Fibroblast of skin of left biceps (primary cell): ENCODE measurements at places on chromosomes 2 and 18.
A peak's percentile ranks its signal among the peaks of the same experiment; 100 is the strongest.

DNA sequence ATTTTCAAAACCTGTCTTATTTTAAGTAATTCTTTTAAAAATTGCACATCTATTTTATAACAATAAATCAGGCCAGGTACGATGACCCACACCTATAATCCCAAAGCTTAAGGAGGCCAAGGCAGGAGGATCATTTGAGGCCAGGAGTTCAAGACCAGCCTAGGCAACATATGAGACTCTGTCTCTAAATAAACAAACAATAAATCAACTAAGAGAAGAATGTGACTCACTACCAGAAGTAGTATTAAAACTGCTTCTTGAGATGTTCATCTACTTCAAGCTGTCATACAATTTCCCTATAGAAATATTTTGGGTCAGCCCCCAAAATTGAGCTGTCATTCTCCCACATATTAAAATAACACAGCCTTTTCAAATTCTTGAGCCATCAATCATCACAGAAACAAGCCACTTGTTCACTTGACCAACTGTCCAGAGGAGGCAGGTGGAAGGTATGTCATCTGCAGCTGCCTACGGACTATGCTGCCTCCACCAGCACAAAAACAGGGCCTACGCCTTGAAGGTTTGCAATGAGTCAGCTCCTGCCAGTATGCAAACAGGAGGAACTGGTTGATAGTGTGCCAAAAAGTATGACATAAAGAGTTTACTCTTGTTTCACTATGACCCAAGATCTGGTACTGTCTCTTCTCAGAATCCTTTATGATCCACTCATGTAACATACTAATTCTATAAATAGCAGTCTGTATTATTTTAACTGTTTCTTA lies 33.6 kb downstream of the KIDINS220 start:
- DNase-seq, result no peak

- DNase-seq, result no peak
Measured at GRCh38 chr2:180646756-180647155, 333.6 kb upstream of the UBE2E3 start.

GRCh38 chr2:133952896-133953295 lies 301.0 kb upstream of the MGAT5 start:
- no peak for DNase-seq

DNA sequence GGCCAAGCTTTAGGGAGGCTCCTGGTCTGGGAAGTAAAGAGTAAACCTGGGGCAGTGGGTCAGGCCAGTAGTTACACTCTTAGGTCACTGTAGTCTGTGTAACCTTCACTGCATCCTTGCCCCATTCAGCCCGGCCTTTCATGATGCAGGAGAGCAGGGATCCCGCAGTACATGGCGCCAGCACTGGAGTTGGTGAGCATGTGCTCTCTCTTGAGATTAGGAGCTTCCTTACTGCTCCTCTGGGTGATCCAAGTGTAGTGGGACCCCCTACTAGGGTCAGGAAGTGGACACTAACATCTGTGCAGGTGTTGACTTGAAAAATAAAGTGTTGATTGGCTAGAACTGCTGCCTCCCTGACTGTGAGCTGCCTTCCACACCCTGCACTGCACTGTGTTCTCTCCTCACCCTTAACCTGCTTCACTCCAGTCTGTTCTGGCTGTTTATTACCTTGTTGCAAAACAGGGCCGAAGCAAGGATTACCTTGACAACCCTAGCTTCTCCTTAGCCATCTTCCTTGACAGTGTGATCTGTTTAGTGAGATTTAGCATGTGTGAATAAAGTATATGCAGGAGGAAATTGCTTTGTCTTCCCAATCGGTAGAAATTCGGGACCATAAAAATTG lies 5.2 kb downstream of the RETREG2 start:
- no peak for DNase-seq

GRCh38 chr2:133836691-133837345 lies 268.6 kb upstream of the NCKAP5 start:
- no peak for DNase-seq

- no peak for DNase-seq
Measured at GRCh38 chr18:45071956-45072355, 391.3 kb downstream of the SETBP1 start.

DNA sequence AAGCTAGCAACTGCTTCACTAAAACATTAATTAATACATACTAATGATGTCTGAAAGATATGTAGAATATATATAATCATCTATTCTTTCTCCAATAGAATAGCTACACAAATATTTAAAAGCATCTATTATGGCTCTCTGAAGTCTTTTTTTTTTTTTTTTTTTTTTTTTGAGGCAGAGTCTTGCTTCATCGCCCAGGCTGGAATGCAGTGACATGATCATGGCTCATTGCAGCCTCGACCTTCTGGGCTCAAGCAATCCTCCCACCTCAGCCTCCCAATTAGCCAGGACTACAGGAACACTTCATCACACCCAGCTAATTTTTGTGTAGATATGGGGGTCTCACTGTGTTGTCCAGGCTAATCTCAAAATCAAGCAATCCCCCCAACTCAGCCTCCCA lies 120.4 kb upstream of the KYNU start:
- DNase-seq, result no peak

GRCh38 chr2:196274387-196274809 lies 103.0 kb upstream of the STK17B start:
- DNase-seq, result peak; percentile 53

DNA sequence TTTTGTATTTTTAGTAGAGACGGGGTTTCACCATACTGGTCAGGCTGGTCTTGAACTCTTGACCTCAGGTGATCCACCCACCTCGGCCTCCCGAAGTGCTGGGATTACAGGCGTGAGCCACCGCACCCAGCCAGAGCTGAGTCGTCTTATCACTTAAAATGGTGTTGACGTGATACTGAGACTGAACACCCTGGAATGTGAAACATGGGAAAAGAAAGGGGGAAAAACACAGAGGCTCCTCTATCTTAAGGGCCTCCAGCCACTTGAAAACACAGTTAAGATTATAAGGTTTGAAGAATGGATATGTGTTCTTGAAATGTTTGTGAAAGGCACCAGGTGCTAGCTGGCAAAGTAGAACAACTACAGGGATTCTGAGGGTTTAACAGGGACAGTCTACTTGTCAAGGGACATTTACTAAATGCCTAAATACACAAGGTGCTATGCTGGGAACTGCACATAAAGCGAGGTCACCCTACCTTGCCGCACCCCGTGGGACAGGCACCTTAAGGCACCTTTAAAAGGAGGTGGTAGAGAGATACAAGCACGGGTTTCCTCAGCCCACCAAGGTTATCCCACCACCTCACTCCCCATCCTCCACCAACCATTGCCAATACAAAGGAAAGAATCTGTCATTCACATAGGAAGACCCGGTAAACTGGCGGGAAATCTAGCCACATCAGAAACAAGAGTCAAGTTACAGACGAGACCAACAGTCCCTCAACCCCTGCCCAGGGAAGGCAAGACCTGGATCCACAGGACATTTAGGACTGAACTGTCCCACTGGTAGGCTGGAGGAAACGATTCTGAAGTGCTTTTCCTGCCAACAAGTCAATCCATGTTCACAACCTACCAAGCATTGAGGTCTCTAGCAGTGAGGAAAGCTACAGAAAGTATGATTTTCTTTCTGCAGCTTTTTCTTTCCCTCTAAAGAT lies 43.4 kb downstream of the STK39 start:
- no peak for DNase-seq

DNA sequence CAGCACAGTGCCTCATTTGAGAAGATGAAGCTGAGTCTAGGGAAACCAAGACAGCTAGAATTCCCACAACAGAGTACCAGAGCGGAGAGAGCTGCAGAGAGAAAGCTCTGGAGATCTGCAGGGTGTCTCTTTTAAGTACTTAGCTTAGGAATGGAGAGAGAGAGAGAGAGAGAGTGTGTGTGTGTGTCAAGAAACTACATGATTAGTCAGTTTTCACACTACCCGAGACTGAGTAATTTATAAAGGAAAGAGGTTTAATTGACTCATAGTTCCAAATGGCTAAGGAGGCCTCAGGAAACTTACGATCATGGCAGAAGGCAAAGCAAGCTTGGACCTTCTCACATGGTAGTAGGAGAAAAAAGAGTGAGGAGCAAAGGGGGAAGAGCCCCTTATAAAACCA lies 64.0 kb downstream of the HIBCH start:
- DNase-seq, result no peak

- no peak for DNase-seq
Measured at GRCh38 chr2:101399021-101399799, 11.9 kb upstream of the CREG2 start.

GRCh38 chr2:161238560-161239325 lies 69.5 kb upstream of the PSMD14 start:
- DNase-seq, result peak; percentile 20

GRCh38 chr2:118225666-118226065 lies 137.4 kb downstream of the INSIG2 start:
- DNase-seq, result no peak

DNA sequence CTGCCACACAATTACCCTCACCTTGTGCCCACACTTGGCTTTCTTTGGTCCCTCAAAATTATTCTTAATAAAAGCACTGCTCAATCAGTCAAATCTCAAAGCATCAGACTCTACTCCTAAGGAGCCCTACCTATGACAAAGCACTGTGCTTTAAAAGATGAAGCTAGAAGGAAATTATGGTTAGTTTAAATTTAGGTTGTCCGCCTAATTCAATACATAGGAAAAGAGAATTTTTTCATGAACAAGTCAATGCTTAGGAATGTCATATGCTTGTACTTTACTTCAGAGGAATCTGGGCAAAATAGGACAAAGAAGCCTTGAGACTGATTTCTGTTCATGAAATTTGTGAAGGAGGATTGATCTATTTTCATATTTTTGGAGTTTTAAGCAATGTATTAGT lies 726.4 kb upstream of the CDH2 start:
- DNase-seq, result peak; percentile 13

- DNase-seq, result no peak
Measured at GRCh38 chr2:166091439-166091838, 36.4 kb downstream of the SCN1A start.

- no peak for DNase-seq
Measured at GRCh38 chr18:37138456-37138855, 309.5 kb downstream of the KIAA1328 start.

- no peak for DNase-seq
Measured at GRCh38 chr18:49647496-49648168, 85.8 kb downstream of the LIPG start.

- DNase-seq, result no peak
Measured at GRCh38 chr2:54240515-54241469, 15.2 kb downstream of the TSPYL6 start.

DNA sequence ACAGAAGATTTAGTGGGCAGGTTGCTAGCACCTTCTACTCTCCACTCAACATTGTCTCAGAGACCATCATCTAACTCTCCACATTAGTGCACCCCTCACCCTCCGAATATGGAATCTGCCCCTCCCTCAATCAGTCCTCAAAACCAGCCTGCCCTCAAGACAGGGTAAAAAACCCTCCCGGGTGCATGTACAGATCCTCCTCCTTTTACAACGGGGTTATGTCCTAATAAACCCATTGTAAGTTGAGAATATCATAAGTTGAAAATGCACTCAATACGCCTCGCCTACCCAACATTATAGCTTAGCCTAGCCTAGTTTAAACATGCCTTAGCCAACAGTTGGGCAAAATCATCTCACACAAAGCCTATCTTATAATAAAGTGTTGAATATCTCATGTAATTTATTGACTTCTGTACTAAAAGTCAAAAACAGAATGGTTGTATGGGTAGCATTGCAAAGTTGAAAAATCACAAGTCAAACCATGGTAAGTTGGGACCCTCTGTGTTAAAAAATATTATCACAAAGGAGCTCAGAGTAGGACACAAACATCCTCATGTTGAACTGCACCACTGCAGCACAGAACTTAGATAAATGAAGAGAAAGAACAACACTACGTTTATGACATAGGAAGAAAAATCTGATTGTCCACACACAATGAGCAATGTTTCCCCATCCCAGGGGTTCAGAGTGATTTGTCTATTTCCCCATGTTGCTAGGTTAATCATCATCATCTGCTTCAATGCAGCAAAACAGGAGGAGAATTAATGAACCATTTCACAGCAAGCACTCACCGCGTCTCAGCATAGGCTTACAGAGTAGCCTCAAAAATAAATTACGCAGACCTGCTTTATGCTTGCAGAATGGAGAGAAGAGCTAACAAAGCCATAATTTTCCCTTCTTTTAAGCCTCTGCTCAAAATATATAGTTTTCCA lies 184.1 kb upstream of the ARL4C start:
- no peak for DNase-seq

- no peak for DNase-seq
Measured at GRCh38 chr2:98027538-98027937, 31.8 kb upstream of the TMEM131 start.

DNA sequence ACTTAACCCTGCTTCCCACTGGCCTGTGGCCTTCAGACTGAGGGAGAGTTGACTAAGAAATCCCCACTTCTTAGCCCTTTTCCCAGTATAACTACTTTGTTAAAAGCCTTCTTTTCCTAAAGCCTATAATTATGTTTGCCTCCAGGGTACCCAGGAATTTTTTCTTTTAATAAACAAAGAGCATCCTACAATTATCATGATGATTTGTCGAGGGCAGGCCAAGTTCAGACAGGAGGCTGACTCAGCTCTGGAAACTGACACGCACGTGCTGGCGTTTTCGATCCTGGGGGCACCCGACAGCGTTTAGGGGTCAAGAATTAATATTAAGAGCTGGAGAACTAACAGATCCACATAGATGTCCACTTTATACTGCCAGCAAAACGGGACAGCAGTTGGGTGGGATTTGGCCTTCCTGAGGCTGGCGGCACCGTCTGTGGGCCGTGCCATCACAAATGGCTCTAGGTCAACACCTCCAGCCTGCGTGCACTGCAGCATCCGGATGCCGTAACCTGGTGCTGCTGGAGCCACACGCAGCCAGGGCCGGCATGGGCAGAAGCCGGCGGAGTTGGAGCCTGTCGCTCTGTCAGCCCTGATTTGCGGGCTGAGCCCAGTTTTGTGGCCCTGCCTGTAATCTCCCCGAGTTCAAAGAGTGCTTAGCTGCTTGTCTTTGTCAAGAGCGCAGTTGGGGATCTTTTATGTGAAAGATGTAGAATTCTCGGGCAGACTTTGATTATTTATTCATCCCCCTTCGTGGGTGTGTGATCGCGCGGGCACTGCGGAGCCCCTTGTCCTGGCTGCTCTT lies 191.0 kb downstream of the GLI2 start:
- DNase-seq, result no peak

DNA sequence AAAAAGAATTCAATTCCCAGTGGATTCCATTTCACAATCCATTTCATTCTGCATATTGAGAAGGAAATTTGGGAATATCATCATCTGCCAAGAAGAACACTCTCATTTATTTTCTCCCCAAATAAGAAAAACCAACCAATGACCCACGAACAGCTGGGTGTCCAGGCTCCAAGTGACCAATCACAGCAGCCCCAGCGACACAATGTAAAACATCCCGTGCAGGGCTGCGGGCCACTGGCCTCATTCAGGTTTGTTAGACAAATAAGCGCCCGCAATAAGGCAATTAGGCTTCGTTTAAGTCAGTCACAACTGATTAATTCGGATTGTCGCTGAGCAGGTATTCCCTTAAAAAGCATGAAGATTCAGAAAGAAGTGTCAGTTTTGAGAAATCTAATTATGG lies 378.6 kb downstream of the EIPR1 start:
- no peak for DNase-seq

- DNase-seq, result no peak
Measured at GRCh38 chr2:79831961-79832360, 319.1 kb downstream of the CTNNA2 start.

GRCh38 chr18:46767217-46767616 lies 10.4 kb upstream of the ST8SIA5 start:
- DNase-seq, result no peak

GRCh38 chr2:164910101-164910899 lies 45.0 kb downstream of the SLC38A11 start:
- no peak for DNase-seq
